Activated CD4-positive, alpha-beta T cell treated with anti-CD3 and anti-CD28 coated beads, Interleukin-2, amount 10 ng/mL, durations not matched to agents 7 days and 5 days (primary cell): ENCODE measurements at places on chromosomes 1 and 21.

GRCh38 chr1:87117761-87118368 is 203.4 kb downstream of the HS2ST1 start:
- H3K36me3 ChIP-seq: no peaks in the 10 kb centered on the region
- no peak for DNase-seq
- H3K4me1 ChIP-seq: no peaks in the 10 kb centered on the region
- H3K27me3 ChIP-seq: no peaks in the 10 kb centered on the region

- DNase-seq: no peak
- no peaks in the 10 kb centered on the region for H3K36me3 ChIP-seq
- H3K27ac ChIP-seq: no peak overlapping the region
- peaks cover 4% of the 10 kb centered on the region for H3K4me1 ChIP-seq
- H3K4me3 ChIP-seq: no peak overlapping the region
Measured at GRCh38 chr1:29282135-29282923, 46.0 kb downstream of the PTPRU start.

DNA sequence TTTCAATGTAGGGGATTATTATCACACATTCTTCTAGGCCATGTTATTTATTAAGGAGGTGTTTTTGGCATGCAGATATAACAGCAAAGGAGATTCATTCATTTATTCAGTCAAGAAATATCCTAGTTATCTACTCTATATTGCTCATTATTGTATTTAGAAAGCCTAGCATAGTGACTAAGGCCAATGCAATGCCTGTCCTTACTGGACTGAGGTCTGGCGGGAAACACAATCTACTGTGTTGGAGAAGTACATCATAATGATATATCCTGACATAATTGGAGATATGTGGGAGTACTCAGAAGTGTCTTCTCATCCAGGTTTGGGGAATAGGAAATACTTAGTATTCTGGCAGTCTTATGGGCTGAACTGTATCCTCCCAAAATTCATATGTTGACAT is 421.5 kb upstream of the USP24 start:
- no peak overlapping the region for H3K27ac ChIP-seq
- H3K4me1 ChIP-seq: peaks cover 9% of the 10 kb centered on the region
- H3K4me3 ChIP-seq: no peak overlapping the region

DNA sequence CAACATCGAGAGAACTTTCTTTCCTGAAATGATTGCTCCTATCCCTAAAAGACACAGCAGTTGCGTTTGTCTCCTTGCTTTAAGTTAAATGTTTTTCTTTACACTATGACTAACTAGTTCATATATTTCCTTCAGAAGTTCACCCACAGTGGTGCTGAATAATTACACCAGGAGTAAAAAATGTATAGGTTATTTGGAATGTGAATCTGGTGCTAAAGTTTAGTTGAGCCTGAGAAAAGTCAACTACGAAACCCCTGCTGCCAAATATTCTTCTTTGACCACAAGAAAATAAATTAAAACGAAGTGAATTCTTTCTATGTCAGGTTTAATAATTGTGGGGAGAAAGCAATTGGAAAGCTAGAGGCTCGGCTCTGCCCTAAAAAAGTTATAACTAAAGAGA is 52.8 kb downstream of the C4BPA start:
- H3K36me3 ChIP-seq: no peaks in the 10 kb centered on the region
- H3K4me3 ChIP-seq: no peak overlapping the region
- no peak for DNase-seq
- H3K27ac ChIP-seq: no peak overlapping the region
- H3K27me3 ChIP-seq: peaks cover 12% of the 10 kb centered on the region

DNA sequence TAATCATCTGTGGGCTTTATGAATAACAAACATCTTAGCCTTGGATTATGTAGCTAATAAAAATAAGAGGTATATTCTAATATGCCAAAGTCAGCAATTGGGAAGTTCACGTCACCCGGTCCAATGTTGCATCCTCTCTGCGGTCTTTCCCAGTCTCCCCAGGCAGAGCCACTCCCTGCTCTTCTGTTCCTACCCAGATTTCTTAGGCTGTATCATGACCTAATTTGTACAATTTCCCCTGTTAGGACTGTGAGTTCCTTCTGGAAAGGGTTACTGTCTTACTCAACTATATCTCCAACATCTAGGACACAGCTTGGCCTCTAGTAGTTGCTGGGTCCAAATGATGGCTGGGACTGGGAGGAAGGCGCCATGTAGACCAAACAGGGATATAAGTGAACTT is 29.8 kb upstream of the C1orf198 start:
- DNase-seq: no peak
- H3K36me3 ChIP-seq: peaks cover 2% of the 10 kb centered on the region
- H3K27me3 ChIP-seq: peaks cover 1% of the 10 kb centered on the region
- no peak overlapping the region for H3K4me3 ChIP-seq
- no peaks in the 10 kb centered on the region for H3K4me1 ChIP-seq
- H3K27ac ChIP-seq: no peak overlapping the region

- no peak for DNase-seq
- H3K27ac ChIP-seq: peak overlapping the region; percentile 89
- H3K4me3 ChIP-seq: no peak overlapping the region
- H3K27me3 ChIP-seq: no peaks in the 10 kb centered on the region
- H3K36me3 ChIP-seq: peaks cover 57% of the 10 kb centered on the region
Measured at GRCh38 chr1:27885621-27886352, 13.4 kb downstream of the THEMIS2 start.

GRCh38 chr21:31730712-31731055 is 1.2 kb downstream of the SCAF4 start:
- H3K4me3 ChIP-seq: peak overlapping the region; percentile 86
- no peaks in the 10 kb centered on the region for H3K27me3 ChIP-seq
- peak overlapping the region; percentile 88 for H3K27ac ChIP-seq
- peaks cover 6% of the 10 kb centered on the region for H3K4me1 ChIP-seq
- H3K36me3 ChIP-seq: peaks cover 7% of the 10 kb centered on the region

DNA sequence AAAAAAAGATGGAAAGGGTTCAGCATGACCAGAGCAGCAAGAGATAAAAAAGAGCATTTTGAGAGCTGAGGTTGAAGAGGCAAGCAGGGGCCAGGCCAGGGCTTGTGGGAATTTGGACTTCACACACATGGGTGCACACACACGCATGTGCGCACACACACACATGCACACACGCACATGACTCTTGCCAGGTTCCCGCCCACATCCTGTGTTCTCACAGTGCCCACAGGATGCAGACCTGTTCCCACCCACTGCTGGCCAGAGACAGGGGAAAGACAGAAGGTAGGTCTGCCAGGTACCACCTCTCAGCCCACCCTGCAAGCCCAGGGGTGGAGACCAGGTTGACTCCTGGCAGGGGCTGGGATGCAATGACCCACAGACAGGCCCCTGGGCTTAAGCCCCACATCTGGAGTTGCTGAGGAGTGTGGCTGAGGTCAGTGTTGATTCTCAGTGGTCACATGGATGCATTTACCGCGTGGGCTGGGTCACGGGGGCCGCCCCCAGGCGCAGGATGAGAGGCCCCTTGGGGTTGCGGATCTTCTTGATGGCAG is 4.4 kb downstream of the COL16A1 start:
- peaks cover 18% of the 10 kb centered on the region for H3K27me3 ChIP-seq
- H3K27ac ChIP-seq: peak overlapping the region; percentile 28
- H3K36me3 ChIP-seq: no peaks in the 10 kb centered on the region
- H3K4me3 ChIP-seq: no peak overlapping the region
- peak; percentile 48 for DNase-seq

DNA sequence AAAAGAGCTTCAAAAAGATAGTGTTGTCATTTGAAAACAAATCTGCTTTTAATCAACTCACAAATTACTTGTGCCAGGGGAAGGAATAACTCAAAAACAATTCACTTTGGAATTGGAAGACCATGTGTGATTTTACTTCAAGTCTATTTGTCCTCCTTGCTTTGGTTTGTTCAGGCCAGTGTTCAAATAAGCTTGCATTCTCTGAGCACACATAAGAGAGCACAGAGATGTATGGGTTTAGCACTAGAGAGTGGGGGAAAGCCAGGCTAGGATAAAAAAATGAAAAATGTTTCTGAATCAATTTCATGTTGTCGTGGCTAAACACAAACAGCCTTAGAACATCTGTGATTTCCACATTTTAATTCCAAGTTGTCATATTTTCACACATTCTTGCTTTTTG is 325.7 kb upstream of the LYPLAL1 start:
- H3K4me1 ChIP-seq: no peaks in the 10 kb centered on the region
- H3K4me3 ChIP-seq: no peak overlapping the region
- H3K27ac ChIP-seq: no peak overlapping the region
- H3K36me3 ChIP-seq: no peaks in the 10 kb centered on the region

DNA sequence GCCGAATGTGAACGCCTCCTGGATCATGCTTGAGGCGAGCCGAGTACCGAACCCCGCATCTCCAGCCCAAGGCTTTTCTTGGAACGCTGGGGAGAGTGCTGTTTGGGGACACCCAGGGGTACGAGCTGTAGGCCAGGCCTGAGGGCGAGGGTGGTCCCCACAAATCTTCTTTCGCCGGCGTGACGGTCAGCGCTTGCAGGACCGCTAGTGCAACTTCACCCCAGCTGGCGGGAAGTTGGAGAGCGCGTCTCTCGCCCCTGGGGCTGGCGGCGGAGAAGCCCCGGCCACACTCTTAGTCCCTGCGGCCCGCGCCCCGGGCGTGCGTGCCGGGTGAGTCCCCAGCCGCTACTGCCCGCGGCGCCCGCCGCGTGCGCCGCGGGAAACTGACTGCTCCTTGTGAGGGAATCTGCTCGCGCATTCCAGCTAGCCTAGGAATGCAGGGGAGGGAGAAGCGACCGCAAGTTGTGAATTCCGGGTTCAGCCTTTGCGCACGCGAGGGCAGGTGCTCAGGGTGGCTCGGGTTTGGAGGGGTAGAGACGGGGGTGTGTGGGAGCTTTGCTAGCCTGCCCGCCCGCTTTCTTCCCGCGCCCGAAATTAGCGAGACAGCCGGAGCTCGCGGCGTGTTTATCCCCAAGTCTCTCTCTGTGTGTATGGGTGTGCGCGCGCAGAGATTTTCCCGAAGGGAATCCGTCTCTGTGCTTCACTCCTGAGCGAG is 884 bp downstream of the LHX4 start:
- DNase-seq: no peak
- H3K4me3 ChIP-seq: peak overlapping the region; percentile 60
- H3K36me3 ChIP-seq: no peaks in the 10 kb centered on the region
- H3K27ac ChIP-seq: no peak overlapping the region
- H3K4me1 ChIP-seq: peaks cover 30% of the 10 kb centered on the region

DNA sequence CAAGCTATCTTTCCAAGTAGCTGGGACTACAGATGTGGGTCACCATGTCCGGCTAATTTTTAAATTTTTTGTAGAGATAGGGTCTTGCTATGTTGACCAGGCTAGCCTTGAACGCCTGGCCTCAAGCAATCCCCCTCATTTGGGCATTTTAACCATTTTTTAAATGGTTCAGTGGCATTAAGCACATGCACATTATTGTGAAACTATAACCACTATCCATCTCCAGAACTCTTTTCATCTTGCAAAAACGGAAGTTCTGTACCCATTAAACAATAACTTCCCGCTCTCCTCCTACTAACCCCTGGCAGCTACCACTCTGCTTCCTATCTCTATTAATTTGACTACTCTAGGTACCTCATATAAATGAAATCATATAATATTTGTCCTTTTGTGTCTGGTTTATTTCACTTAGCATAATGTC is 4.8 kb upstream of the IL6R start:
- peaks cover 3% of the 10 kb centered on the region for H3K27me3 ChIP-seq
- H3K36me3 ChIP-seq: no peaks in the 10 kb centered on the region
- no peak overlapping the region for H3K4me3 ChIP-seq

DNA sequence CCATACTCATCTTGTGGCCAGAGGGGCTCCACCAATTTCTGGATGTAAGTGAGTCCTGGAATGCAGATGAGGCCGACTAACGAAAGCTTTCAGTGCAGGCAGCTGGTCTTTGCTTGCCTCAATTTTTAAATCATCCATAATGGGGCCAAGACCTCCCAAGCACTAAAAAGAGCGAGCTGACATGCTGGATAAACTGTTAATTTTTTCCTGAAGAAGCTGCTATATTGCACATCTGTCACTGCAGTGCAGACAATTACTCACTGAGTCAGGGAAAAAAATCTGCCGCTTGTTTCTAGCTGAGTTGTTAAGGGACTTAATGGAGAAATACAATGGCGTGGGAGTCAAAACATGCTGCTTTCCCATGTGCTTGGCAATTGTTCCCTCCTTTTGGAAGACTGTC is 205.5 kb downstream of the GPATCH2 start:
- DNase-seq: no peak
- peaks cover 2% of the 10 kb centered on the region for H3K27me3 ChIP-seq
- no peaks in the 10 kb centered on the region for H3K4me1 ChIP-seq
- no peak overlapping the region for H3K27ac ChIP-seq
- no peak overlapping the region for H3K4me3 ChIP-seq

- H3K27me3 ChIP-seq: peaks cover 5% of the 10 kb centered on the region
- H3K36me3 ChIP-seq: no peaks in the 10 kb centered on the region
- no peak overlapping the region for H3K4me3 ChIP-seq
Measured at GRCh38 chr1:93420400-93420799, 27.5 kb upstream of the FNBP1L start.

- no peak overlapping the region for H3K27ac ChIP-seq
- no peaks in the 10 kb centered on the region for H3K36me3 ChIP-seq
- no peaks in the 10 kb centered on the region for H3K4me1 ChIP-seq
- H3K27me3 ChIP-seq: no peaks in the 10 kb centered on the region
- no peak for DNase-seq
Measured at GRCh38 chr1:162732566-162733335, 57.8 kb upstream of the HSD17B7 start.

- peaks cover 40% of the 10 kb centered on the region for H3K4me1 ChIP-seq
- H3K27ac ChIP-seq: no peak overlapping the region
- H3K27me3 ChIP-seq: no peaks in the 10 kb centered on the region
- H3K36me3 ChIP-seq: peaks cover 10% of the 10 kb centered on the region
Measured at GRCh38 chr1:90919900-90920299, 101.9 kb downstream of the ZNF644 start.

DNA sequence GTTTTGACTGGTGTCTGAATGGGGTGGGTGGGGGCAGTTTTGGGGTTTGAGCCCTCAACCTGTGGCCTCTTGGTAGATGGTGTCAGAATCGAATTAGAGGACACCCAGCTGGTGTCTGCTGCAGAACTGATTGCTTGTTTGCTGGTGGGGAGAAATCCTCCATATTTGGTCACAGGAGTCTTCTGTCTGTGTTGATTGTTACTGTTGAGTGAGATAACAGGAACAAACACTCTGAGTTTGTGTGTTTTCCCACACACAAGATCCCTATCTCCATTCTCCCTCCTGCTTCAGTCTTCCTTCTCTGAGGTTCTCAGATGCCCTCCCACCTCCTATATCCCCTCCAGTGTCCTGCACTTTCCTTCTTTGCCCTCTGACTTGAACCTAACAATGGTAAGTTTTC is 19.1 kb upstream of the CGN start:
- peaks cover 2% of the 10 kb centered on the region for H3K27me3 ChIP-seq
- H3K36me3 ChIP-seq: no peaks in the 10 kb centered on the region
- H3K4me1 ChIP-seq: no peaks in the 10 kb centered on the region
- no peak overlapping the region for H3K4me3 ChIP-seq
- no peak for DNase-seq

GRCh38 chr1:18009055-18009454 is 98.5 kb upstream of the IGSF21 start:
- no peak overlapping the region for H3K27ac ChIP-seq
- peaks cover 2% of the 10 kb centered on the region for H3K27me3 ChIP-seq
- no peak overlapping the region for H3K4me3 ChIP-seq
- no peak for DNase-seq
- H3K36me3 ChIP-seq: no peaks in the 10 kb centered on the region

- no peak for DNase-seq
- H3K36me3 ChIP-seq: no peaks in the 10 kb centered on the region
- no peak within 1 kb of the TSS for H3K27ac ChIP-seq
Measured at GRCh38 chr1:54547601-54548388, at the start of gene ACOT11. Gene ACOT11 (plus strand): TSS chr1:54548228. CDS start chr1:54548310, 82 bp downstream.

- H3K36me3 ChIP-seq: peaks cover 66% of the 10 kb centered on the region
- DNase-seq: peak; percentile 63
- H3K27me3 ChIP-seq: no peaks in the 10 kb centered on the region
- H3K4me1 ChIP-seq: peaks cover 28% of the 10 kb centered on the region
- H3K27ac ChIP-seq: peak overlapping the region; percentile 42
Measured at GRCh38 chr1:203702130-203702577, 62.8 kb upstream of the LAX1 start.
